Upper lobe of right lung (tissue), 1 donor: ENCODE measurements at places on chromosomes 13 and 19.

DNA sequence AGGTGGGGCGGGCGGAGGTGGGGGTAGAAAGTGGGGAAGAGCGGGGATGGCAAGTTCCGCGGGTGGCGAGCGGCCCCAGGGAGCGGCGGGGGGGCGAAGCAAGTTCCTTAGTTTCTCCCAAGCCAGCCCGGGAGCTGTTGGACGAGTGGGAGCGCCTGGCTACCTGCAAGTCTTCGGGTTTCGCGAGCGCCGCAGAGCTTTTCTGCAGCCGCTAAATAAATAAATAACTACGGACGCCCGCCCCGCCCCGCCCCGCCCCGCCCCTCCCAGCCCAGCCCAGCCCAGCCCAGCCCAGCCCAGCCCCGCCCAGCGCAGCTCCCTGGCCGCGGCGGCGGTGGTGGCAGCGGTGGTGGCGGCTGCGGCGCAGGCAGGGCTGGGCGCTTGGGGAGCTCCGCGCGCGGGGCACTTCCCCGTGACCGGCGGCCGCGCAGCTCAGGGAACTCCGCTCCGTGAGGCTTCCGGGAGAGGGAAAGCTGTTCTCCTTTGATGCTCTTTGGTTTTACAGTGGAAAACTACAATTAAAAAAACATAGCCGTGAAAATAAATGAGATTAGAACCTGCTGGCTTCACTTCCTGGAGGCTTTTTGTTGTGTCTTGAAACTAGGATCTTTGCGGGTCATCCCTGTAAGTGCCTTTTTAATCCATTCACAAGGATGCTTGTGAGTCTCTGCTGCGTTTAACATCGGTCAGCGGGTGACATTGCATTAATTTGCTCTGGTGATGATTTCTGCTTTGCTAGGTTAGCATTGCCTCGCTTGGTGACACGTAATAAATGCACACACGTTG is at the start of gene UBE2L5:
UBE2L5 (plus strand) TSS at position 440 of the 786 bp plus-strand sequence. CDS start 5,498 bp downstream, outside the sequence.
- DNase-seq = peak; percentile 91

DNA sequence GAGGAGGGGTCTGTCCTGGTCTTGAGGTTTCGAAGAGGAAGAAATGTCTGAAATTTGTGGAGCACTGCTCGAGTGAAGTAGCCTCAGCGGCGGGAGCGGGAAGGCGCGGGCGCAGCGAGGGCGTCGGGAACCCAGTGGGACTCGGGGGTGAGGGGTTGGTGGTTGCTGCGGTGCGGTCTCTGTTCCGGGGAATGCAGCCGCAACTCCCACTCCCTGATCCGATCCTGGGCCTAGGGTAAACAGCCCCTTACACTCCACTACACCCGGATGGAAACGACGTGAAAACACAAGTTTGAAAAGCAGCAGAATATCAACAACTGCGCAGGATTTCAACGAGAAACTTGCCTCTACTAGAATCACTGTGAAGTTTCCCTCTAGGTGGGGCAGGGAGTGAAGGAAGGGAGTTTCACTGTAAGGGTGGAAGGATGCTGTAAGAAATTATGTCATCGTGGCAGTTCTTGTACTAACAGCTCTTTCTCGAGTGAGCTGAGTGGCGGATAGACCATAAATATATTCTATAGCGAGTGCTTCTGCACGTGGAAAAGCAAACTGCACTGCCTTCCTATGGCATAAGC is 2.0 kb upstream of the KLF12 start:
- peak; percentile 64 for DNase-seq

GRCh38 chr13:44422755-44423643 is 49.4 kb downstream of the SERP2 start:
- DNase-seq = no peak

GRCh38 chr13:64912141-64912540 is 2318.0 kb downstream of the PCDH9 start:
- DNase-seq = no peak

- DNase-seq = no peak
Measured at GRCh38 chr19:51120160-51120559, 4.5 kb upstream of the SIGLEC9 start.

DNA sequence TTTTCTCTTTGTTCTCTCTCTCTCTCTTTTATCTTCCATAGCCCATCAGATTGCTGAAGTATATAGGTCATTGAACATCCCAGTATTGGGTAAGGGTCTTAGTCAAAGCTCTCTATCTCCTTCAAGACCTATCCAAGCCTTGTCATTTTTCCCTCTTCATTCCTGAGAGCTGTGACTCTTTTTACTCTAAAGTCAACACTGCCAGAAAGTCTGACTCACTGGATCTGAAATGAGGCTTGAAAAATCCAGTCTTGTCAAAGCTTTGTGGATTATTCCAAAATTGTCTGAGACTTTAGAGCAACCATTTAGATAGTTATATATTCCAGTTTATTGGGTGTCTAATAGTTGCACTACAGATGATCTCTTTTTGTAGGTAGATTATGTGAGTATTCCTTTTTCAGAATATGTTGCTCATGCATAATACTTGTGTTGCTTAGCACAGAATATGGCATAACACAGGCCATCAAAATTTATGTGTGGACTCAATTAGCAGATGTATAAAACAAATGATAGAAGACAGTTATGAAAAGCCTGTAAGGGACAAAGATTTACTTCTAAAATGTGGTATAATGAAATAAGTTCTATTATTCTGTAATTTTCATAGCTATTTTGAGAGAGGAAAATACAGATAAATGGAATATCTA is 389.3 kb upstream of the PCDH9 start:
- DNase-seq = no peak

DNA sequence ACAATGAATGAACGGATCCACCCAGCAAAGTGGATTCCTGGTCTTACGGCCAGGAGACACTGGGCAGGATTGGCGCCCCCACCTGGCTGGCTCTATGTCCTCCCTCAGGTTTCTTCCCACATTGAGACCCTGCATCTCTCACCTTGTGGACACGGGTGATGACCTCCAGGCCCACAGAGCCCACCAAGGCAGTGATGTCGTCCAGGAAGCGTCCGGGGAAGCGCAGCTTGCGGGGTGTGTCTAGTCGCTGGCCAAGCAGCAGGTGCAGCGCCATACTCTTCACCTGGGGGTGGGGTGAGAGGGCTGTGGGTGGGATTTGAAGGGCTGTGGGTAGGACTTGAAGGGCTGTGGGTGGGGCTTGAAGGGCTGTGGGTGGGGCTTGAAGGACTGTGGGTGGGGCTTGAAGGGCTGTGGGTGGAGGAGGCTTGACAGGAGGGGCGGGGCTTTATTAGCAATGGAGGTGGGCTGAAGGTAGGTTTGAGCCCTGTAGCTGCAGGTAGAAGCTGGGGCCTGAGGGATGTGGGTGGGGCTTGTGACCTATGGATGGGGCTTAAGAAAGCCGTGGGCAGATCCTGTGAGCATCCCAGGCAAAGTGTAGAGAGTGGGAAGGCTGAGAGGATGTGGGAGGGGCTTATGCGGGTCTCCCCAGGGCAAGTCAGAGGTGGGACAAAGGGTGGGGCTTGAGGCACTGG is 12.1 kb upstream of the ANGPTL8 start:
- DNase-seq = no peak

DNA sequence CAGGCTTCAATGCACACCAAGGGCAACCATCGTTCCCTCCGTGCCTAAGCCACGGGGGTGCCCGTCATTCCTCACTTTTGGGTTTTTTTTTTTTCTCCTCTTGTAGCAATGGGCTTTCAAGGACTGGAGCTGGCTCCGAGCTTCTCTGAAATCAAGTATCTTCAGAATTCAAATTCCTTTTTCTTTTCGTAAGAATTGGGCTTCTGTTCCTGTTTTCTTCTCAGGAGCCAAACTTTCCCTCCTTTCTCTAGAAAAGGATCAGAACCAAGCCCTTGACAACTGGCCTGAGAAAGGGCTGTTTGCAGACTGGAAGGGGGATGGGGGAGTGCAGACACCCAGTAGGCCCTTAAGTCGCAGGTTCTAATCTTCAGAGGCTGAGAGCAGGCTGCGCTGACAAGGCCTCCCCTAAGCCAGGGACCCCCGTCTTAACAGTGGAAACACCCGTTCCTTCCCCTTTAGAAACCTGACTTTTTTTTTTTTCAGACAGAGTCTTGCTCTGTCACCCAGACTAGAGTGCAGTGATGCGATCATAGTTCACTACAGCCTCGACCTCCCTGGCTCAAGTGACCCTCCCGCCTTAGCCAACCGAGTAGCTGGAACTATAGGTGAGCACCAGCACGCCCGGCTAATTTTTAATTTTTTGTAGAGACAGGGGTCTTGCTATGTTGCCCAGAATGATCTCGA is 51.6 kb downstream of the RFX2 start:
- DNase-seq = no peak

- DNase-seq = no peak
Measured at GRCh38 chr13:45781553-45782326, 69.8 kb downstream of the SIAH3 start.

DNA sequence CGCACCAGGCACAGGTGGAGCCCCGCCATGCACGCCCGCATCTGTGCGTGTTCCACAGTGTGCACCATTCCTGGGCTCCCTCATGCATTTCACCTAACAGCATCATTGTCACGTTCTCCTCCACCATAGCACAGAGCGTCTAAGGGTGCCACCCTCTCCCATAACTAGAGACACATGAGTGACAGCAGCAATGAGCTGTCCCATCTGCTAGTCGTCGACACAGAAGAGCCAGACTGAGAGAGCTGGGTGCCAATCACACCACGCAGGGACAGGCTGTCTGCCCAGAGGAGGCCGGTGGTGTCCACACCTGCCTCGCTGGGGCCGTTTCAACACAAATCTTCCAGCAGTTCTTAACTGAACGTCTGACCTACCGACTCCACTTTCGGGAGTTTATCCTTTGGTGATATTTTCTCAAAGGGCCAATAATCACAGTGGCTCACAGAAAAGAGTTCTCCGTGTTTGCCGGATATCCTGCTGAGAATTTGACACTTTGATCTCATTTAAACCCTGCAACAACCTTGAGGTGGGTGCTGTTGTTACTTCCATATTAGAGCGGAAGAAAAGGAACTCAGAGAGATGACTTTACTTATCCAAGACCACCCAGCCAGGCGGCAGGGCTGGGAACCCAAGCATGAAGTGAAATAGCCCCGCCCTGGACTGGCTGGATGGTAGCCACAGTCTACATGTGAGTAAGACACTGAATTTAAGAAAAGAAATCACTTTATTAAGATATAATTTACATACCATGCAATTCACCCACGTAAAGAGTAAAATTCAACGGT is 16.2 kb downstream of the CLEC11A start:
- DNase-seq = no peak

- DNase-seq = no peak
Measured at GRCh38 chr19:50725218-50725910, 2.2 kb downstream of the CLEC11A start.

DNA sequence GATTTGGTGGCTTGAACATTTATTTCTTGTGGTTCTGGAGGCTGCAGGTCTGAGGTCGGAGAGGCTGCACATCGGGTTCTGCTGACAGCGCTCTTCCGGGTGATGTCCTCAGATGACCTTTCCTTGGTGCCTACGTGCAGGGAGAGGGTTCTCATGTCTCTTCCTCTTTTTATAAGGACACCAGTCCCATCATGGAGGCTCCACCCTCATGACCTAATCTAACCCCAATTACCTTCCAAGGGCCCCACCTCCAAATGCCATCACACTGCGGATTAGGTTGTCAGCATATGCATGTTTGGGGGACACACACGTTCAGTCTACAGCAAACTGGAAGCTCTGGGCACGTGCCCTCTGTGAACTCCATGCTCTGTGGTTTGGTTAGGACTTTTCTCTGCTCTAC is 338.6 kb downstream of the FGF9 start:
- no peak for DNase-seq

GRCh38 chr13:112132142-112132541 is 65.2 kb downstream of the SOX1 start:
- DNase-seq = peak; percentile 48

DNA sequence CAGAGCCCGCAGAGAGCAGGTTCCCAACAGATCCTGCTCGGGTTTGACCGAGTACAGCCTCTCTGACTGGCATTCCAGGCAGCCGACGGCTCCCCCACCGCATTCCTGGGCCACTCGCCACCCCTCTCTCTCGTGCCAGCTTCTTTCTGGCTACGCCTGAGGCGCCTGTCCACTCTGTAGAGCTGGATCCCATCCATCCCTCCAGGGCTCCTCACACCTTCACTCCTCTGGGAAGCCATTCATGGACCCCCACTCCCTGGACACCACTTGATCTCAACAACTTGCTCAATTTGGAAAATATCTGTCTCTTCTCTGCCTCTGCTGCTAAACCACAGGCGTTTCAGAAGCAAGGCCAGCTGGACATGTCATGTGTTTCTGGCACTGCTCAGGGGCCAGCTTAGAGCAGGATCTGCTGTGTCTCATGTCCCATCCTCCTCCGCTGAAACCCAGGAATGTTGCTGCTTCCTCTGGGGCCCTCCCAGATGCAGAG is 30.6 kb upstream of the ATP1A3 start:
- no peak for DNase-seq

DNA sequence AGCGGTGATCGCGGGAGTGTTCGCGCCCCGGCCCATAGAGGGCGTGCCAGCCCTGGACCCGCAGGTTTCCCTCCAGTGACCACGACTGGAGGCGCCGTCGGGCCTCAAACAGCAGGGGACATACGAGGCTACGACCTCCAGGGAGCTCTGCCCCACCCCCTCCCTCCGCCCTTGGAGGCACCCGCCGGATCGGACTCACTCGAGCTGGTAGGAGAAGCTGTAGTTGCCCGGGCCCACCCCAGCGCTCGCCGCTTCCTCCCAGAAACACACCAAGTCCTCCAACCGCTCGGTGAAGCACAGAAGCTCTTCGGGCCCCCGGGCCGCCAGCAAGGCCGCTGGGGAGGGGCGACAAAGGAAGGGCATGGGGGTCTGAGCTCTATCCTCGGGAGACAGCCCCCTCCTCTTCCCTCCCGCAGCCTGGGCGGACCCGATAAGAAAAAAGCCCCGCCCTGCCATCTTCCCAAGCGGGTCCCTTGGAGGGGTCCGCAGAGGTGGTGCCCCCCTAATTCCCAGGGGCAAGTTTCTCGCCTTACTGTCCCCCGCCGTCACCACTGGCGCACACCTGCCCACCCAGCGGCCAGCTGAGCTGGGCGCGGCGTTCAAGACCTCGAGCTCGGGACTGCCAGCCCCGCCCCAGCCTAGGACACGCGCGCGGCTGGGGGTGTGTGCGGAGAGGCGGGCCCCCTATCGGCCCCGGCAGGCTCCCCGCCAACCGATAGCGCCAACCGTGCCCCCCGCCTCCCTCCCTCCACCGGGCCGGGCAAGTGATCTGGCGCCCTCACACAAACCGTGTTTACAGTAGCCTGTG is 1.0 kb downstream of the EPOR start:
- DNase-seq = peak; percentile 85

DNA sequence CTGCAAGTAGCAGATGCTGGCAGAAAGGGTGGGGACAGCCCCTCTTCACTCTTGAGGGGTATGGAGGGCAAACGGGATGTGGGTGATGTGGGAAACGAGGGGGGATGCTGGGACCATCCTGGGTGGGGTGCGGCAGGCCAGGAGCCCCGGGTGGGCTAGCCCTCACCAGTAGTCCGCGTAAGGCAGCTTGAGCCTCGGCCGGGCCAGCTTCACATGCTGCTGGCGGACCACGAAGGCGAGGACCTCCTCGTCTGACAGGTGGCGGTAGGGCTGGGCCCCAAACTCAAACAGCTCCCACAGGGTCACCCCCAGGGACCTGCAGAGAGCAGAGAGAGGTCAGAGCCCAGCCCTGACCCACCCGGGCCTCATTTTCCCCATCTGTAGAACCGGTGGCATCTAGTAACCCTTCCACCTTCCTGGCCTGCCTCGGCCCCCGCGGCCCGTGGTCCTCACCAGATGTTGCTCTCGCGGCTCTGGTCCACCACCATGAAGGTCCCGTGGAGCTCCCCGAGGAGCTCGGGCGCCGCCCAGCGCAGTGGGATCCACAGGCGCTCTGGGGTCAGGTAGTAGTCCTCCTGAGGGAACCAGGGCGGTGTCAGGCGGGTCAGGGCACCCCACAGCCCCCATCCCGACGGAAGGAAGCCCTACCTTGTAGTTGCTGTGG is 10.7 kb downstream of the LMTK3 start:
- no peak for DNase-seq

GRCh38 chr19:32404213-32404932 is 1.2 kb upstream of the DPY19L3 start:
- no peak for DNase-seq
